Activated CD4-positive, alpha-beta T cell treated with anti-CD3 and anti-CD28 coated beads, Interleukin-2, amount 10 ng/mL, durations not matched to agents 24 days and 14 days (primary cell): ENCODE measurements at places on chromosomes 7 and 10. TPM values are rescaled to one million over a fixed set of nuclear protein-coding genes. Genes with fewer than 3 reads are reported as not detected.

- no peak for DNase-seq
- peaks cover 1% of the 10 kb centered on the region for H3K27me3 ChIP-seq
- H3K27ac ChIP-seq, result no peak overlapping the region
- no peaks in the 10 kb centered on the region for H3K36me3 ChIP-seq
- H3K4me3 ChIP-seq, result no peak overlapping the region
These were observed 411.2 kb downstream of the GLRX3 start for GRCh38 chr10:130547368-130547767.

- peaks cover 54% of the 10 kb centered on the region for H3K36me3 ChIP-seq
- no peaks in the 10 kb centered on the region for H3K27me3 ChIP-seq
- H3K27ac ChIP-seq, result no peak overlapping the region
- DNase-seq, result no peak
- peaks cover 14% of the 10 kb centered on the region for H3K4me1 ChIP-seq
These were observed 31.5 kb downstream of the NMT2 start for GRCh38 chr10:15137036-15137359.

DNA sequence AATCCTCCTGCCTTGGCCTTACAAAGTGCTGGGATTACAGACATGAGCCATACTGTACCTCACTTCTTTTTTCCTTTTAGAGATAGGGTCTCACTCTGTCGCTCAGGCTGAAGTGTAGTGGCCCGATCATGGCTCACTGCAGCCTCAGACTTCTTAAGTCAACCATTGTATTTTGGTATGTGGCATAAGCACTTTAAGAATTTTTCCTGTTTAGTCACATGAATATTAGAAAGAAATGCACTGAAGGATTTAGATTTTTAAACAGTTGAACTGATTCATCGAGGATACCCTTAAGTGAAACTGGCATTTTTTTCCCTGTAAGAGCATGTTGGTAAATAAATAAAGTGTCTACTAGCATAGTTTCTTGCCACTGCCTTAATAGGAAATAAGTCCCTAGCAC is 319.3 kb upstream of the CACNA2D1 start:
- H3K27ac ChIP-seq, result no peak overlapping the region
- no peaks in the 10 kb centered on the region for H3K4me1 ChIP-seq
- DNase-seq, result no peak

DNA sequence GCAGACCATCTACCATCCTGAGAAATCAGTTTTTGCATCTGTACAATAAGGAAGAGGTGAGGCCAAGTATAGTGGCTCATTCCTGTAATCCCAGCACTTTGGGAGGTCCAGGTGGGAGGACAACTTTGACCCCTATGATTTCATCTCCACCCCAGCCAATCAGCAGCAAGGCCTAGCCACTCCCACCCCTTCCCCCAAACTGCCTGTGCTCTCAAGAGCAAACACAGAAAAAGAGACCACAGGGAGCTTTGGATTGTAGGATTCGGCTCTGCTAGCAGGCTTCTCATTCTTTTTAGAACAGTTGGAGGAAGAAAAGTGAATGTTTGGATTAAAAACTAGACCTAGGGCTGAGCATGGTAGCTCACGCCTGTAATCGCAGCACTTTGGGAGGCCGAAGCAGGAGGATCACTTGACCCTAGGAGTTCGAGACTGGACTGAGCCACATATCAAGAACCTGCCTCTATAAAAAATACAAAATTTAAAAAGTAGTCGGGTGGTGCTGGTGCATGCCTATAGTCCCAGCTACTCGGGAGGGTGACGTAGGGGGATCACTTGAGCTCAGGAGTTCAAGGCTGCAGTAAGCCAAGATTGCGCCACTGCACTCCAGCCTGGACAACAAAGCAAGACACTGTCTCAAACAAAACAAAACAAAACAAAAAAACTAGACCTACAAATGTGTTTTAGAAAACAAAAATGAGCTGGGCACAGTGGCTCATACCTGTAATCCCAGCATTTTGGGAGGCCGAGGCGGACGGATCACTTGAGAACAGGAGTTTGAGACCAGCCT is 25.1 kb upstream of the PROSER2 start:
- no peaks in the 10 kb centered on the region for H3K27me3 ChIP-seq
- H3K4me3 ChIP-seq, result no peak overlapping the region
- H3K4me1 ChIP-seq, result peaks cover 4% of the 10 kb centered on the region

GRCh38 chr7:21099432-21099831 is 312.7 kb upstream of the SP8 start:
- no peak for DNase-seq
- H3K4me1 ChIP-seq, result no peaks in the 10 kb centered on the region
- no peak overlapping the region for H3K4me3 ChIP-seq
- no peak overlapping the region for H3K27ac ChIP-seq
- no peaks in the 10 kb centered on the region for H3K27me3 ChIP-seq

Gene PRPS1L1
- not detected in 2 replicates for total RNA-seq

DNA sequence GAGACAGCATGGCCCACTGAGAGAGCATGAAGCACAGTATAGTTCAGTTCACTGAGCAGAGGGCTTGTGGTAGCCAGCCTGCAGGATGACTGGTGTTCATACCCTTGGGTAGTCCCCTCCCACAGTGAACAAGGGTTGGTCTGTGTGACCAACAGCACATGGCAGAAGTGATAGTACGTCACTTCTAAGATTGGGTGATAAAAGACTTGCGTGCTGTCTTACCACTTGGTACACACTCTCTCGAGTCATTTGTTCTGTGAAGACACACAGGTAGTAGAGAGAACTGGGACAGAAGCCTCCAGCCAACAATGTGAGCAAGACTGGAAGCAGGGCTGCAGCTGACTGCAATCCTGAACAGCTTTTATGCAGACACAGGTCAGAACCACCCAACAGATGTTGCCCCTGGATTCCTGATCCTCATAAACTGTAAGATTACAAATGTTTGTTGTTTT is 14.6 kb downstream of the EPC1 start:
- H3K36me3 ChIP-seq, result peaks cover 27% of the 10 kb centered on the region
- peak overlapping the region; percentile 75 for H3K4me3 ChIP-seq
- H3K27me3 ChIP-seq, result no peaks in the 10 kb centered on the region
- DNase-seq, result peak; percentile 91
- H3K27ac ChIP-seq, result peak overlapping the region; percentile 91

DNA sequence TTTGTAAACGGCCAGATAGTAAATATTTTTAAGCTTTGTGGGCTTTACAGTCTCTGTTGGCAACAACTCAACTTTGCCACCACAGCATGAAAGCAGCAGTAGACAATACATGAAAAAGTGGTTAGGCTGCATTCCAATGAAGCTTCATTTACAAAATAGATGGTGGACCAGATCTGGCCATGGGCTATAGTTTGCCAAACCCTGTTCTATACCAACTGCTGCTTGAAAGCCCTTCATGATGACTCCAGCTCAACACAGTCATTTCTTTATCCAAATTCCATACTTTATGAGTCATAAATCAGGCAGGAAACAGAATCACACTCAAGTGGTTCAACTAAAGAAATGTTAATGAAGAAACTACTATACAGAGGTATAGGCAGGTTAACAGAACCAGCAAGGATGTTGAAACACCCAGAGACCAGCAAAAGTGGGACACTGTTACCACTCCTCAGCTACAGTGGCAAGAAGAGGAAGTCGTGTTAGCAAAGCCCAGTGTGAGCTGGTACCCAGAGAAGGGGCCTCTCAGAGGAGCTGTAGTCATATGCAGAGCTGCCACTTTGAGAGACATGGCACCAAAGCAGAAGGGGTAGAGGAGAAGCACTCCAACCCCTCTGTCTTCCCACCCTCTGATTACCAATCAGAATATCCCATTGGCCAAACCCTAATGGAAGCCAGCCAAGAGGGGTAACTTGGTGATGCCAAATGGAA is 72.5 kb downstream of the PRLHR start:
- no peak overlapping the region for H3K27ac ChIP-seq
- peaks cover 5% of the 10 kb centered on the region for H3K27me3 ChIP-seq
- peak; percentile 55 for DNase-seq
- H3K4me3 ChIP-seq, result no peak overlapping the region

- peaks cover 18% of the 10 kb centered on the region for H3K27me3 ChIP-seq
- peaks cover 2% of the 10 kb centered on the region for H3K4me1 ChIP-seq
- DNase-seq, result no peak
- no peaks in the 10 kb centered on the region for H3K36me3 ChIP-seq
These were observed 80.8 kb upstream of the PCBD1 start for GRCh38 chr10:70969188-70969587.

Gene ZCWPW1
- 1.7 and 2.6 TPM in 2 replicates for total RNA-seq

Gene TMEM130
- 0.66 TPM in 1 of 2 replicates, not detected in the other for total RNA-seq

GRCh38 chr7:67692425-67692824 is 695.8 kb downstream of the TYW1 start:
- H3K4me1 ChIP-seq, result no peaks in the 10 kb centered on the region
- no peak overlapping the region for H3K4me3 ChIP-seq
- no peak for DNase-seq
- no peaks in the 10 kb centered on the region for H3K36me3 ChIP-seq
- no peak overlapping the region for H3K27ac ChIP-seq

DNA sequence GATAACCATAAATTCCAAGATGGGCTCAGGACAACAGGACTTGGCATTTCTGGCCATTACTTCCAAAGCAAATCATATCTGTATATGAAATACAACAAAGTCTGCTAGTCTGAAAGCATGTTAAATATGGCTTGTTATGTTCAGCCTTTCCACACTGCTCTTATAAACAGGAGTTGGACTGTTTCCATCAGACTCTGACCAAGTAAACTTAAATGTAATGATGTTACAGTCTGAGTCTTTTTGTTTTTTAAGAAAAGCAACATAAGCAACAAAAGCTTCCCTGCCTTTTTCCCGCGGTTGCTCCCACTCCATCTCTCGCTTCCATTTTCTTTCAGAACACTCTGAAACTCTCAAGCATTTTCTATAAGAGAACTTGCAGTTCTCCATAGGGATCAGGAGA is 8.1 kb upstream of the CDCA7L start:
- no peak overlapping the region for H3K4me3 ChIP-seq
- H3K36me3 ChIP-seq, result no peaks in the 10 kb centered on the region
- H3K4me1 ChIP-seq, result peaks cover 4% of the 10 kb centered on the region
- H3K27ac ChIP-seq, result no peak overlapping the region
- peaks cover 23% of the 10 kb centered on the region for H3K27me3 ChIP-seq

GRCh38 chr10:61397175-61397986 is 55.8 kb downstream of the TMEM26 start:
- no peaks in the 10 kb centered on the region for H3K36me3 ChIP-seq
- peak overlapping the region; percentile 76 for H3K4me3 ChIP-seq
- peaks cover 5% of the 10 kb centered on the region for H3K27me3 ChIP-seq
- no peak for DNase-seq

- DNase-seq, result no peak
- H3K36me3 ChIP-seq, result no peaks in the 10 kb centered on the region
- H3K27me3 ChIP-seq, result peaks cover 20% of the 10 kb centered on the region
- H3K4me1 ChIP-seq, result no peaks in the 10 kb centered on the region
- H3K27ac ChIP-seq, result no peak overlapping the region
These were observed 40.4 kb downstream of the IFIT5 start for GRCh38 chr10:89454561-89455347.

DNA sequence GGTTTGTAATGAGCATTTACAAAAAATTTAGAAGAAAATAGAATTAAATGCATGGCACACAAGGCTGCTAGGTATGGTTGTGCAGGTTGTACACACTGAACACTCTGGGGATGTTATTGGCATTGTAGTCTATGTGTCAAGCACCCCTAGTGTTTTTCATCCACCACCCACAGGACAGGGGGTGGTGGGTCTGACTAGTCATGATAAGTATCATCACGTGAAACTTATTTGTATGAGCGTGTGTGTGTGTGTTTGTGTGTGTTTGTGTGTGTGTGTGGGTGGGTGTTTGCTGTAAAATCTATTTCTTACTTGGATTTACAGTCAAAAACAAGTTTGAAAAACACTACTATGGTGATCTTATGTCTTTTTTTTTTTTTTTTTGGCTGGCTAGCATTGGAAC is 66.5 kb downstream of the MAP3K8 start:
- peak overlapping the region; percentile 71 for H3K27ac ChIP-seq
- peaks cover 4% of the 10 kb centered on the region for H3K36me3 ChIP-seq
- no peak overlapping the region for H3K4me3 ChIP-seq
- no peak for DNase-seq
- H3K4me1 ChIP-seq, result peaks cover 71% of the 10 kb centered on the region

DNA sequence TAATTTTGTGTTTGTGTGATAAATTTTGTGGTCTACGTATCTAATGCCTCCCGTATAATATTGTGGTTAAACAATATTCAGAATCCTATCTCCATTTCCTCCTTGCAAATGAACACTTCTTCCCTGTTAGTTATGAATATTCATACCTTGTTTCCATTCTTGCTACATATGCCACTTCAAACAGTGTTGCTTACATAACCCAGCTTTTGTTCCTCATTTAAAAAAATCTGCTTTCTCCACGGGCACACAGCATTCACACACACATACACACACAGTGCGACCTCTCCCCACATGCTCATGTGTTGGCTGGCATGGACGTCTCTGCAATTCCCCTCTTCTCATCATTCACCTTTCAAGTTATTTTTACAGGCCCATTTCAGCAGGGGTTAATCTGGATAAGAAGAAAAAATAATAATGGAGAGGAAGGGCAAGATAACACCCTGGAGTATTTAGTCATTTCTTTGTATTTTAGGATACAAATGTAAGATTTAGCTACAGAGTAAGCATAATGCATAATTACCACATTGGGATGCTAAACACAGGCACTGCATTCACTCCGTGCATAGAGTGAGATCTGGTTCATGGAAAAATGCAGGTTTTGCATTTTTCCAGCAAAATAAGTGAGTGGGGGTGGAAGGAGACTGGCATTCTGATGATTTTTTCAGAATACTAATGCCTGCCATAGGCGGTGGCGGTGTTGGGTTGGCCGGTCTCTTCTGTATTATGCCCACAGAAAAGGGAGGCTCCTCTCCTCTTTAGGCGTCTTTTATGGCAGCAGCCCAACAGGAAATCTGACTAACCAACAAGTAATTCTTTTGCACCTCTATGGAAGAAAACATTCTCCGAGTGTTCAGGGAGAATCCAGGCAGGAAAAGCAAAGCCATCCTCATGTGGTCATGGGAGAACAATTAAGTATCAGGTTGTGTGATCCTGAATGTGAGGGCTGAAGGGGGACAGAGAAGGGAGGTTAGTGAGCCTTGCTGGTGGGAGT is 31.7 kb upstream of the ELMO1 start:
- H3K27ac ChIP-seq, result no peak overlapping the region
- no peak overlapping the region for H3K4me3 ChIP-seq
- no peaks in the 10 kb centered on the region for H3K4me1 ChIP-seq
- DNase-seq, result no peak
- no peaks in the 10 kb centered on the region for H3K36me3 ChIP-seq
